ENCODE measurements at places on chromosomes 12 and 14.

GRCh38 chr12:16269946-16270345 is 7.5 kb downstream of the SLC15A5 start:
- H3K36me3 ChIP-seq = no peaks in the 10 kb centered on the region
- no peaks in the 10 kb centered on the region for H3K4me1 ChIP-seq
- no peak overlapping the region for H3K4me3 ChIP-seq
- H3K27me3 ChIP-seq = no peaks in the 10 kb centered on the region
- H3K27ac ChIP-seq = no peak overlapping the region
- DNase-seq = no peak

GRCh38 chr12:124720004-124720680 is 143.5 kb downstream of the SCARB1 start:
- no peaks in the 10 kb centered on the region for H3K27me3 ChIP-seq
- H3K27ac ChIP-seq = peak overlapping the region; percentile 82
- DNase-seq = peak; percentile 47
- no peak overlapping the region for H3K4me3 ChIP-seq

GRCh38 chr14:22556021-22556989 is 32.7 kb downstream of the DAD1 start:
- H3K27me3 ChIP-seq = no peaks in the 10 kb centered on the region
- H3K27ac ChIP-seq = peak overlapping the region; percentile 79
- peak overlapping the region; percentile 27 for H3K4me3 ChIP-seq
- DNase-seq = peak; percentile 49
- H3K36me3 ChIP-seq = no peaks in the 10 kb centered on the region

DNA sequence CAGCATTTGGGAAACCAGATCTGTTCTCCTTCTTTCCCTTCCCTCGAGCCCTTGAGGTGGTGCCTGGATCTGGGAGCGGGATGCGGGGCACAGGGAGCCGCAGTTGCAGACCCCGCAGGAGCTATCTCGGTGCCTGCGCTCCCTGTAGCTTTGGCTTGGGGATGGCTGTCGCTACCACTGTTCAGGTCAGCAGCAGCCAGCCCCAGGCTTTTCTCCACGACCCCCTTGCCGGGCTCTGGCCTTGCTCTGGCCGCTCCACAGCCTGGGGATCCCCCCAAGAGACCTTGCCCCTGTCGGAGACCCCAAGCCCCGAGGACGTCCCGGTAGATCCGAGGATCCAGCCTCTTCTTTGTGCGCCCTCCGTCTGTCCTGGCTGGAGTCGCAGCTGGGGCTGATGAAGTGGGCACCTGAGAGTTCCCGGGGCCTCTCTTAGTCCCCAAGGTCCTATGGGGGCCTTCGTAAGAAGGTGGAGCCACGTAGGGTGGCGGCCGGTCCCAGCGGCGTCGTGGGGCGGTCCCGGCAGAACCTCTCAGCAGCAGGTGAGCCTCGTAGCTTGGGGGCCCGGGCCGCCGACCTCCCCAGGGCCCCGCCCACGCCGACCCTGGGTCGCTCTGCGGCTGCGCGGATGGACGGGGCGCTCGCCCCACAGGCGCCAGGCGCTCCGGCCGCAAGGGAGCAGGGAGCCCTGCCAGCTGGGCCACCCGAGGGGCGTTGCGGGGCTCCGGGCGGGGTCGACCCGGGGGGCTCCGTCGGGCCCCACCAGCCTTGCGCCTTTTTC is 1.3 kb downstream of the DDN start:
- no peaks in the 10 kb centered on the region for H3K36me3 ChIP-seq
- H3K27me3 ChIP-seq = peaks cover 36% of the 10 kb centered on the region
- peak overlapping the region; percentile 30 for H3K4me3 ChIP-seq
- H3K27ac ChIP-seq = no peak overlapping the region

GRCh38 chr12:114916124-114916523 is 232.1 kb upstream of the TBX3 start:
- no peaks in the 10 kb centered on the region for H3K27me3 ChIP-seq
- no peak overlapping the region for H3K4me3 ChIP-seq
- no peak overlapping the region for H3K27ac ChIP-seq

DNA sequence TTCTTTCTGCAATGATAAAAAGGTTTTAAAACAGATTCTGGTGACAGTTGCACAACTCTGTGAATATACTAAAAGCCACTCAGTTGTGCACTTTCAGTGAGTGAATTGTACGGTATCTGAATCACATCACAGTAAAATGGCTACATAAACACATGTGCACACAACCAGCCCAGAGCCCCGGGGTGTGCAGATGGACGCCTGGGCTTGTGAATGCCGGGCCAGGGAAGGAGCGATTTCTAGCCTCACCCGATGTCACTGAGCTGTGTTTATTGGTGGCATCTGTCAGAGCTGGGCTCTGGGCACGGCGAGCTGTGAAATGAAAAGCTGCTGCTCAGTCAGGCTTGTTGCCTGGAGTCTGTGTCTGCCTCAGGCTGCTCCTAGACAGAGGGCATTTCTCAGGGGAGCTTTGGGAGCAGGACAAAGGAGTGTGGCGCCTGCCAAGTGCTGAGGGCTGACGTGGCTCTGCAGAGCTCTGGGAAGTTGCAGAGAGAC is 25.9 kb downstream of the RHOF start:
- H3K4me1 ChIP-seq = peaks cover 9% of the 10 kb centered on the region
- H3K27me3 ChIP-seq = no peaks in the 10 kb centered on the region
- H3K36me3 ChIP-seq = no peaks in the 10 kb centered on the region
- peak overlapping the region; percentile 26 for H3K27ac ChIP-seq

DNA sequence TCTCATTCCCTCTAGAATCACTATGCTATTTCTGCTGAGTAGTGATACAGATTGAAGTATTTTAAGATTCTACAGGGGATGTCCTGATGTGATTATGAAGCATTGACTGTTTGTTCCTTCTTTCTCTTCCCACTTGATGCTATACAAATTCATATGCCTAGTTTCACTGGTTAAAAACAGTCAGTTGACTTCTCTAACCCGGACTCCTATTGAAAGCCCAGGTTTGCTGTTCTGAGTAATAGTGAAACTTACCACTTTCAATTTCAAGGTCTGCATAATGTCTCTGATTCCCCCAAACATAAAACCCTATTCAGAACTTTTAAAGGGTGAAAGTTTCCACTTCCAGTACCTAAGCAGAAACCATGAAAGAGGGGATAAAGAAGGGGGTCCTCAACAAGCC is 117.7 kb upstream of the RPL10L start:
- no peak overlapping the region for H3K4me3 ChIP-seq
- H3K27me3 ChIP-seq = no peaks in the 10 kb centered on the region
- H3K4me1 ChIP-seq = no peaks in the 10 kb centered on the region
- no peaks in the 10 kb centered on the region for H3K36me3 ChIP-seq
- DNase-seq = no peak

DNA sequence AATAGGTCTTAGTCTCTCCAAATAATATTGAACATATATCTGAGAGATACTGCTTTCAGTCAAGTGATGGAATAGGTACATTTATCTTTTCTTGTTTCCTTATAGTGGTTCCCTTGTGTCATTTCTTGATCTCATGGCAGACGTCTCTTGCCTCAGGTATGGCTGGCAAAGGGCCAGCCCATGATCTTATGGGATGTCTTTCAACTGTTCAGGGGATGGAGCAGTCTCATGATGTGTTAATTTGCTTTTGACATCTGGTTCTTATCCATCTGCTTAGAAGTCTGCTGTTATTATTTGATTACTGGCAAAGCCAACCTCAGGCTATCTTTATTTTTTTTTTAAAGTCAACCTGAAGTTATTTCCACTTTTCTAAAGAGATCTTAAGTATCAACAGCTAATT is 262.9 kb downstream of the TMEM117 start:
- H3K4me3 ChIP-seq = no peak overlapping the region
- no peaks in the 10 kb centered on the region for H3K36me3 ChIP-seq
- H3K4me1 ChIP-seq = no peaks in the 10 kb centered on the region
- no peak for DNase-seq

DNA sequence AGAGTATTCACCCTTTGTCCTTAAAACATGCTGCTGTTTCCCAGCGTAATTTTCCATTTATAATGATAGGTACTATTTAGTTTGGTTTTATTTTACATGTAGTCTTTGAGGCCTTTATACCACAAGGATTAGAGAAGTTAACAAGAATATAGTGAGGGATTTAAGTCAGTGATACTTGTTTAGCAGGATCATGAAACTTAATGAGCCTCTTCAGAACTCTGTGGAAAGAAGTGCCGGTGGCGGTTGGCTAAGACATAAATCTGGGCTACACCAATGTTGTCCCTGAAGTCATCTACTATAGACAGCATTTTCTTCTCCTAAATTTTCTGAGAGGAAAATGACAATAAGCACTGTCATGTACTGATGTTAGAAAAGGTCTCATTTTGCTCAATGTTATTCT is 1226.0 kb upstream of the SEL1L start:
- H3K4me1 ChIP-seq = no peaks in the 10 kb centered on the region
- no peaks in the 10 kb centered on the region for H3K27me3 ChIP-seq
- no peak overlapping the region for H3K27ac ChIP-seq
- H3K4me3 ChIP-seq = no peak overlapping the region
- H3K36me3 ChIP-seq = no peaks in the 10 kb centered on the region

DNA sequence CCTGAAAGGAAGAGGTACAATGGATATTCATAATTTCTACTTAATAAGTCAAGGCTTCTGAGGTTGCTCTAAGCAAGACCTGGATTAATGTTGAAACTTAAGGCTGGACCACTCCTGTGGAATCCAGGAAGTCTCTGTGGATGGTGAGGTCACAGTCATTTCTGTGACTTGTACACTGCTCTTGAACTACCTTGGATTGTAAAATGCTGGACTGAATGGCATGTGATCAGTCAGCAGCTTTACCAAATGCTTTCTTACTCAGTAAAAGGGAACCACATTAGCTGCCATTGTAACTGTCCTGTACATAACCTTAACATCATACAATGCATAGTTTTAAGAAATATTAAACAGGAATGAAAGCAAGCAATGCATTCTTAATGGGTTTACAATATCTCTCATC is 182.9 kb downstream of the NOVA1 start:
- DNase-seq = no peak
- no peak overlapping the region for H3K4me3 ChIP-seq
- no peaks in the 10 kb centered on the region for H3K27me3 ChIP-seq
- no peaks in the 10 kb centered on the region for H3K36me3 ChIP-seq

DNA sequence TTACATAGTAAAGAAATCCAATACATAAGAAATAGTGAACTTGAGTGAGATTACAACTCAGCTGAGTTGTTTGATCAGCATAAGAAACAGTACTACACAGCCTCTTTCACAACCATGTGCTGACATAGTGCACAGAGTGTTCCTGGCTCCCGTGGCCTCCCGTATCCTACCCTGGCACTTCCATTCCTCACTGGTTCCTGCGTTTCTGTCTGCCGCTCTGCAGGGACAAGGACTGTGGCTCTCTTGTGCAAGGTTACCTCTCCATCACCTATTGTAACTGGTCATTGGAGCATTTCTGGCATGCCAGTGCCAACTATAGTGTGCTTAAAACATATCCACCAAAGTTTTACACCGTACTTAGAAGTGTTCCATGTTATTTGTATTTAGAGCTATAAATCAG is 46.3 kb upstream of the PCED1B start:
- H3K27me3 ChIP-seq = no peaks in the 10 kb centered on the region
- peak overlapping the region; percentile 7 for H3K27ac ChIP-seq
- no peak overlapping the region for H3K4me3 ChIP-seq
- no peaks in the 10 kb centered on the region for H3K4me1 ChIP-seq
- H3K36me3 ChIP-seq = no peaks in the 10 kb centered on the region

DNA sequence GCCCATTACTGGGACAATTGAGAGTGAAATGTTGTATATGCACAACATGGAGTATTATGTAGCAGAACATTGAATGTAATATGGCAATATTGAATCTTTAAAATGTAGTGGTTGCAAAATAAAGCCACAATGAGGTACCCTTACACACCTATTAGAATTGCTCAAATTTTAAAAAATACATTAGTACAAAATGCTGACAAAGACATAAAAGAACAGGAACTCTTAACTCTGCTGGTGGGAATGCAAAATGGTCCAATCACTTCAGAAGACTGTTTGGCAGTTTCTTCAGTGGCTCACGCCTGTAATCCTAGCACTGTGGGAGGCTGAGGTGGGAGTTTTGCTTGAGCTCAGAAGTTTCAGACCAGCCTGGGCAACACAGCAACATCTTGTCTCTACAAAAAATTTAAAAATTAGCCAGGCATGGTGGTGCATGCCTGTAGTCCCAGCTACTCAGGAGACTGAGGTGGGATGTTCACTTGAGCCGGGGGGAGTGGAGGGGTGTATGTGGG is 6.8 kb upstream of the NAP1L1 start:
- no peaks in the 10 kb centered on the region for H3K36me3 ChIP-seq
- DNase-seq = no peak
- no peaks in the 10 kb centered on the region for H3K27me3 ChIP-seq
- H3K27ac ChIP-seq = no peak overlapping the region

DNA sequence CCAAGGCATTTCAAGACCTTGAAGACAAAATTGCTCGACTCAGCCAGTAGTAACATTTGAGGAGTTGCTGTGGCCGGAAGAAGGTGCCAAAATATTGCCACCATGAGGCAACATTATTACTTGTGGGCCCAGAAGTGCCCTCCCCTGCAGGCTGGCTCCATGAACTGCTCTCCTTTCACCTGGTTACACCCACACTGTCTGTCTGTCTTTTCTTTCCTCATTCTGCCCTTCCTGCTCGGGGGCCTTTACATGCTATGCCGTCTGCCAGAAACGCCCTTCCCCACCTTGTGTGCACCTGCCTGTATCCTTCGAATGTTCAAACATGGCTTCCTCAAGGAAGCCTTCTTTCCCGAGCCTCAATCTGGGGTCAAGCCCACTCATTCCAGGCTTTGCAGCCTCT is 224.2 kb upstream of the DIO3 start:
- DNase-seq = no peak
- no peaks in the 10 kb centered on the region for H3K4me1 ChIP-seq
- no peaks in the 10 kb centered on the region for H3K36me3 ChIP-seq

- no peak for DNase-seq
- peak overlapping the region; percentile 84 for H3K27ac ChIP-seq
- H3K4me1 ChIP-seq = no peaks in the 10 kb centered on the region
- peak overlapping the region; percentile 63 for H3K4me3 ChIP-seq
These were observed 2.0 kb downstream of the TMTC1 start for GRCh38 chr12:29781705-29782266.

DNA sequence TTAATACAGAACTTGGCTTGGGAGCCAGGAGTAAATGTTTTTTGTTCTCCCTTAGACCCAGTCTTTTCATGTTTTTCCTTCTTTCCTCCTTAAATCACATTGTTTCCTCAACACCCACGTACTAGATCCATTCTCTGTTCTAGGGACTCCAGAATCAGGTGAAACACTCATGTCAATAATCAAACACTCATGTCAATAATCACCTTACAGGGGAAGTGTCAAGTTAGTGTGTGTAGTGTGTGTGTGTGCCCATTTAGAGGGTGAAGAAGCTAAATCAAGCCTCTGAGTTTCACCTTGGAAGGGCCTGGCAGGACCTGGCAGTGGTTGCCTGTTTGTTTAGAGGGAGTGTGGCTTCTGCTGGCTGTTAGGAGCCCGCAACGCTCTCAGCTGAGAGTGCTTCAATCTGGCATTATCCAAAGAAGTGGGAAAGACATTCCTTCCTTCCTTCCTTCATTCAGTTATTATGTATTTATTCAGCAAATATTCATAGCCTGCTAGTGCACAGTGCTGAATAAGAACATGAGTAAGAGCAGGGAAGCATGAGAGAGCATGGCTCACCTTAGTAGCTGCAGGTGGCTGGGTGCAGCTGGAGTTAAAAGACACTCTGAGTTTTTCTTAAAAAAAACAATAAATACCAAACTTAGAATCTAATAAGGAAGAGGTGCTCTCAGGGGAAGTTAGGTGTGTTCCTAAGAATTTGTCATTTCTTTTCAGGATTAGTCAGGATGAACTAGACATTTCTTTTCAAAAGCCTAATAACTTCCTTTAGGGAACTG is 17.6 kb upstream of the EID3 start:
- H3K4me3 ChIP-seq = peak overlapping the region; percentile 78
- peak overlapping the region; percentile 91 for H3K27ac ChIP-seq
- H3K27me3 ChIP-seq = no peaks in the 10 kb centered on the region
- H3K4me1 ChIP-seq = peaks cover 11% of the 10 kb centered on the region

- H3K36me3 ChIP-seq = no peaks in the 10 kb centered on the region
- no peak overlapping the region for H3K4me3 ChIP-seq
- DNase-seq = no peak
These were observed 10.3 kb downstream of the KRT85 start for GRCh38 chr12:52356762-52357580.
